Stimulated activated CD4-positive, alpha-beta T cell treated with anti-CD3 and anti-CD28 coated beads, Interleukin-4, amount 100 ng/mL, for 4 hours (primary cell): ENCODE measurements at places on chromosomes 4 and X.

GRCh38 chr4:48670587-48670986 lies 109.5 kb downstream of the FRYL start:
- no peak for DNase-seq

- no peak for DNase-seq
These were observed 209.2 kb downstream of the GLUD2 start for GRCh38 chrX:121256647-121257046.

DNA sequence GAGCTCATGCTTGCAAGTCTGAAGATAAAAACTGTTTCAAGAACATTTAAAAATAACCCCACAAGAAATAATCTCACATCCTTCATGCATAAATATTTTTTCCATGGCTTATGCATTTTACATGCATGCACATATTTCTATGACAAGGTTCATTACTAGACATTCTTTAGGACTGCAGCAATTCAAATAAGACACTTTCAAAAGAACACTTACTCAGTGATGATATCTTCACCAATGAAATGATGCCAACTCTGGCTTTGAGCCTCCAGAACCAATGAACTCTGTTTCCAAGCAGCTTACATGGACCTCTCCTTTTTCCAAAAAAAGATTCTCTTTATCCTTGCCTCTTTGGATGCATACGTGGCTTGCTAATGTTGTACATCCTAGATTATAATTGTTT lies 279.9 kb downstream of the ADAM29 start:
- DNase-seq, result no peak

GRCh38 chr4:1592709-1593417 lies 91.2 kb downstream of the FAM53A start:
- no peak for DNase-seq

DNA sequence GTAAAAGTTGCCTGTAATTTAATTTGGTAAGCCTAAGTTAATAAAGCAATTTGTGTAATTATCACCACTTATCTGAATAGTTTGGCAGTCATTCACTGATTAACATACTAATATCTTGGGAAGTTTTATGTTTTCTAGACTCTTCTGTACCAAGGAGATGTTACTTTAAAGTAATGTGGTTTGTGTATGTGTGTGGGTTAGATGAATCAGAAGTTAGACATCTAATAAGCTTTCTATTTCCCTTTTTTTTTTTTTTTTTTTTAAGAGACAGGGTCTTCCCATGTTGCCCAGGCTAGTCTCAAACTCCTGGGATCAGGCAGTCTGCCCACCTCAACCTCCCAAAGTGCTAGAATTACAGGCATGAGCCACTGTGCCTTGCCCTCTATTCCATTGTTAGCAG lies 5.3 kb downstream of the SLAIN2 start:
- DNase-seq, result no peak

- DNase-seq, result no peak
These were observed 160.6 kb upstream of the RPS6KA3 start for GRCh38 chrX:20427173-20427770.
